Stimulated activated memory B cell treated with anti-CD40 and anti-IgM and Interleukin-4, amounts not matched to agents 10 μg/mL and 1 μg/mL and 100 μg/mL, for 72 hours (primary cell): ENCODE measurements at places on chromosomes 7 and 10.

- ATAC-seq, result no peak
These were observed 102.7 kb downstream of the LMBR1 start for GRCh38 chr7:156790264-156790663.

- no peak for ATAC-seq
These were observed 12.4 kb upstream of the GSTK1 start for GRCh38 chr7:143250822-143251221.

DNA sequence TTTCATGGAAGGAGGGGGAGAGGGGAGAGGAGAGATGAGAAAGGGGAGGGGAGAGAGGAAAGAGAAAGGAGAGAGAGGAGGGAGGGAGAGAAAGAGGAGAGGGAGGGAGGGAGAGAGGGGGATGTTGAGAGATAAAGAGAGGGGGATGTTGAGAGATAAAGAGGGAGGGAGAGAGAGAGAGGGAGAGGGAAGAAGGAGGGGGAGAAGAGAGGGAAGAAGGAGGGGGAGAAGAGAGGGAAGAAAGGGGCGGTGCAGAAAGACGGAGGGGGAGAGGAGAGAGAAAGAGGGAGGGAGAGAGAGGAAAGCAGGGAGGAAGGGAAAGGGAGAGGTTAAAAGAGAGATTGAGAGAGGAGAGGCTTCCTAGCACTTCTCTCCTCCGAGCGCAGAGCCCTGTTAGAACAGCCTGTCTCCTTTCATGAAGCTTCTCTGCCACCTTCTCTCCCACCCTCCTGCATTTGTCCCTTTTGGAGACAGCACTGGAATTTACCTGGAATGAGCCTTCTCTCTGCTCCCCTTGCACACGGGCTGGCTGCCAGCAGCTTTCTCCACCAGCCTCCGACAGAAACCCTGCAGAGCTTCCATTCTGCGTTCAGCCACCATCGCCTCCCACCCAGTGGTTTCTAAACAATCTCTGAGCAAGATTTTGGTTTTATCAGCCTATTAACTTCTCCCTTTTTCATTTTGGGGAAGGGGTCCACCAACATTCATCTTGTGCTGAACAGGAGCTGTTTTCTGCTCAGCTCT lies 74.0 kb upstream of the CARD11 start:
- ATAC-seq, result peak; percentile 57

DNA sequence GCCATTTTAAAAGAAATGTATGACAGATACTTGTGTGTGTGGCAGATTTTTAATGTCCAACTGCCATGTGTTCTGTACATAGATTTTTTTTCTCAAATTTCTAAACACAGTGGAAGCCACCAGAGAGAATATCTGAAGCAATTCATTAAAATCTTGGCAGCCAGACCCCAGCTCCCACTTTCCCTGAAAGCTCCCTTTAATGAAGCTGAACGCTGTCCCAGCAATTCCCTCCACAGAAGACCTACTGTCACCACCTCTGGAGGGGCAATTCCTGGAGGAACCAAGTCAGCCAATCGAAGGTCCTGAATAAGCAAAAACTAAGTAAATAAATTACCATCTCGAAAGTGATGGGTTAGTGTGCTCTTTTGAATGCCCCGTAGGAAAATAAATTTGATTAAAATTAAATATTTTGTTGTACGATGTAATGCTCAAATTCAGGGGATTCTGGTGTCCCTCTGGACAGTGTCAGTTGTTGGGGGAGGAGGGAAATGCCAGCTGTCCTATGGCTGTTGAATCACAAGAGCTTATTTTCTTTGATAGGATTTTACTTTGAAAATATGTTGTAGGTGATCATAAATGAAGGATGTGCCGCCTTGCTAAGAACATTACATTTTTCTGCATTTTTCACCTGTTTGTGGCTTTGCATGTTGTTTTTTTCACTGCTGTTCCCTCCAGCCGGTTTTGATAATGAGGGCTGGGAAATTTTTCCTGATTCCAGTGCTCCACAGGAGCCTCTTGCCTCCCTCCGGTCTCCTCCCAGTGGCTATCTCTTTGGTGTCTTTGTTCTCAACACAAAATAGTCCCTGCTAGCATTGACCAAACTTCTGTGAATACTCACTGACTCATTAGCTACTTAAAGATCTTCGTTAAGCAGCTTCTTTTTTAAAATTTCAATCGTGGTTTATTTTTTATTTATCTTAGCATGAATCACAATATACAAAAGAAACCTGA lies 9.2 kb upstream of the GSAP start:
- no peak for ATAC-seq

GRCh38 chr10:21724020-21724589 lies 190.1 kb downstream of the MLLT10 start:
- no peak for ATAC-seq

DNA sequence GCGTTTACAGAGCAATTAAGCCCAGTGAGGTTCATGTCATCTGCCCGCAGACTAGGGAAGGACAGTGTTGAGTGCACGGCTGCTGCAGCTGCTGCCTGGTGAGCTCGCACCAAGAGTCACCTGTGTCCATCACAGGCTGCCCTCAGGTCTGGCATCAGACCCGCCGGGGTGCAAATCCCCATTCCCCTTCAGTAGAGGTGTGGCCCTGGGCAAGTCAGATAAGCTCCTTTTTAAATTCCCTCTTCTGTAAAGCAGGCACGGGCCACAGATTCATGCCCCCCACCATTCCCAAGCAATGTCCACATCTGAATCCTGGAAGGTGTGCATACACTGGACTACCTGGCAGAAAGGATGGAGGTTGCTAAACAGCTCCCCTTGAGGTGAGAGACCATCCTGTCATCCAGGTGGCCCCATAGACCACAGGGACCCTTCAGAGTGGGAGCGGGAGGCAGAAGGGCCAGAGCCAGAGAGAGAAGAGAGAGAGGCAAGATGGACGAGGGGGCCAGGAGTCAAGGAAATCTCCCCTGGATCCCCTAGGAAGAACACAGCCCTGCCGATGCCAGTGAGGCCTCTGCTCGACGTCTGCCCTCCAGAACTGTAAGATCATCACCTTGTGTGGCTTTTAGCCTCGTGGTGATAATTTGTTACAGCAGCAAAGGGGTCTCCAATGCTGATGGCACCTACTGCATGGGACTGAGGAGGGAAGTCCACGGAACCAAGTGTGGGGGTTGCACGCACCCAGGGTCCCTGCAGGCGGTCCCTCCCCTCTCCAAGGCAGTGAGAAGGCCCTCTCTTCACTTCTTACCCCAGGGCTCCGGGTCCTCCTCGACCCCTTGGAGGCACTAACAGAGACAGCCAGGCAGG lies 168.8 kb downstream of the TCERG1L start:
- ATAC-seq, result no peak

- no peak for ATAC-seq
These were observed 667.7 kb downstream of the SUGCT start for GRCh38 chr7:40802497-40802896.
